ENCODE measurements at places on chromosomes 7 and 10. TPM values are rescaled to one million over a fixed set of nuclear protein-coding genes. Genes with fewer than 3 reads are reported as not detected.

RNF32 gene
- total RNA-seq = 1.6 TPM

GATAD1 gene
- 51.0 TPM for total RNA-seq

IFIT1 gene
- 0.20 TPM for total RNA-seq

RET gene
- total RNA-seq = 1.5 TPM

SFXN3 gene
- total RNA-seq = 4.4 TPM

TMEM184A gene
- 8.6 TPM for total RNA-seq

PRKG1 gene
- total RNA-seq = 3.7 TPM

OPALIN gene
- not detected for total RNA-seq

COL26A1 gene
- 44.5 TPM for total RNA-seq

TMEM26 gene
- total RNA-seq = 0.87 TPM

AGMO gene
- 0.27 TPM for total RNA-seq

UTF1 gene
- not detected for total RNA-seq

MEIG1 gene
- 3.0 TPM for total RNA-seq

PALD1 gene
- 1.4 TPM for total RNA-seq

TRIL gene
- 9.3 TPM for total RNA-seq
